ENCODE measurements at places on chromosomes 3 and 15.
A peak's percentile ranks its signal among the peaks of the same experiment; 100 is the strongest.

DNA sequence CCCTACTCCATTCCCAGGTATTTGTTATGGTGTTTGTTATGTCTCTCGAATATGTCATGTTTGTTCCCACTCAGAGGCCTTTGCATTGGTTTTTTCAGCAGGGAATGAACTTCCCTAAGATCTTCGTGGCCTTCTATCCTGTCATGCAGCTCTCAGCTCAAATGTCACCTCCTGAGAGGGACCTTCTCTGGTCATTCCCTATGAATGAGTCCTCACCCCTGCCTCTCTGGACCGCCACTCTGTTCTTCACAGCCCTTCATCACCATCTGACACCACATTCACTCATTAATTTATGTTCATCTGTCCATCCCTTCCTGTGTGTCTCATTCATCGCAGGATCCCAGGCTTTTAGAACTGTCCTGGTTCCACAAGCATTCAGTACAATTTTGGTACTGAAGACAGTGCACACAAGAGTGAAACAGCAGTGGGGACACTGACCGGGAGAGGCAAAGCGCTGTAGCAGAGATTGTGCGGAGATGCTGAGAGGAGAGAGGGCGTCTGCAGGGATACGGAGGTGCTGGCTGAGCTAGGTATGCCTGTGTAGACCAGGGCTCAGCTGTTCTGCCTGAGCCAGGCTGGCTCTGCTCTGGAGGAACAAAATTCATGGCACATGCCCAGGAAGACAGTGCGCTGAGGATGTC lies 132.3 kb downstream of the CHCHD6 start:
- no peak for DNase-seq

DNA sequence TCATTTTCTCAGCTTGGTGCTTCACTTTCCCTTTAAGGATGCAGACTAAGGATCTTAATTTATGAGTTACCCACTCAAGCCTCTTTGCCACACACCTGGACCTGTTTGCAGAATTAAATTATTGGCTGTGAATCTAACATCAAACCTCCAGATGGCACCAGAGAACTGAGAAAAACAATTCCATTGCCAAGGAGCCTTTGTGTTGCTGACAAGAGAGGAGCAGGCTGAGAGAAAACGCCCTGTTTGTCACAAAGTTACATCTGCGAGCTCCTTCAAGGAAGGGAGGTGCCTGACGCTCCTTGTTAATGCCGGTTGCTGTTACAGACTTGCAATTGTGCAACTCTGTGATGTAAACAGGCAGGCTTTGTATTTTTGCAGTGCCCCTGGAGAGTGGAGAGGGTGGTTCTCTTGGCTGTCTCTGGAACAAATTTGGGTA lies 36.3 kb upstream of the TMC3 start:
- peak; percentile 31 for DNase-seq

- no peak for DNase-seq
These were observed 49.7 kb upstream of the UTS2B start for GRCh38 chr3:191380001-191380400.

DNA sequence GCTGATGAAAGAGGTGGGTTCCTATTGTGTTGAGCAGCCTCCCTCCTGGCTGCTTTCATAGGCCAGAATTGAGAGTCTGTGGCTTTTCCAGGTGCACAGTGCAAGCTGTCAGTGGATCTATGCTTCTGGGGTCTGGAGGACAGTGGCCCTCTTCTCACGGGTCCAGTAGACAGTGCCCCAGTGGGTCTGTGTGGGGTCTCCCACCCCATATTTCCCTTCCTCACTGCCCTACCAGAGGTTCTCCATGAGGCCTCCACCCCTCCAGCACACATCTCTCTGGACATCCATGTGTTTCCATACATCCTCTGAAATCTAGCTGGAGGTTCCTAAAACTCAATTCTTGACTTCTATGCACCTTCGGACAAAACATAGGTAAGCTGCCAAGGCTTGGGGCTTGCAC lies 201.2 kb downstream of the FAM43A start:
- DNase-seq, result no peak

DNA sequence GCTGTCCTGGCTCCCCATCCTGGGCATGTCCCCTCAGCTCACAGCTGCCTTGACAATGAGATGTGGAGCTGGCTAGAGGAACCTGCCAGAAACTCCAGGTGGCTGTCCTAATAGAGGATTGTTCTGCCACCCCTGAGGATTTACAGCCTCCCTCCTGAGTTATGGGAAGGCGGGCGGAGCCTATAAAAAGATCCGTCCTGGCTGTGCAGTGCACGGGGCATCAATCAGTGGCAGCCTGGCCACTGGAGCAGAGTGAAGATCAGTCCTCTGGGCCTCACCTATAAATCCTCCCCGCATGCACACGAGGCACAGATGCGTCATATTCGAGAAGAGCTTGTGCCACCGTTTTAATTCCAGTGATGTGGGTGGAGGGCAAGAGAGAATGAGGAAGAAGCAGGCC lies 90.0 kb downstream of the MEGF11 start:
- DNase-seq, result no peak

- DNase-seq, result no peak
These were observed 2.0 kb downstream of the NDUFB5 start for GRCh38 chr3:179606534-179607085.

DNA sequence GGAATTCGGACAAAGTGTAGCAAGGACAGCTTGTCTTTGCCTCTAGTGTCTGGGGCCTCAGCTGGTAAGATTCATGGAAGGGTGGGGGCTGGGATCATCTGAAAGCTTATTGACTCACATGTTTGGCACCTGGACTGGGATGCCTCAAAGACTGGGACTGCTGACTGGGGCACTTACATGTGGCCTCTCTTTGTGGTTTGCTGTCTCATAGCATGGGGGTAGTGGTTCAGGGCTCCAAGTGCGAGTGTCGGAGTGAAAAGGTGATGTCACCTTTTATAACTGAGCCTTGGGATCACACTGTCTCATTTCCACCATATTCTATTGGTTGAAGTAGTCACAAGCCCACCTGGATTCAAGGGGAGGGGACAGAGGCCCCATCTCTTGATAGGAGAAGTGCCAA lies 6.8 kb downstream of the MFSD1 start:
- no peak for DNase-seq

DNA sequence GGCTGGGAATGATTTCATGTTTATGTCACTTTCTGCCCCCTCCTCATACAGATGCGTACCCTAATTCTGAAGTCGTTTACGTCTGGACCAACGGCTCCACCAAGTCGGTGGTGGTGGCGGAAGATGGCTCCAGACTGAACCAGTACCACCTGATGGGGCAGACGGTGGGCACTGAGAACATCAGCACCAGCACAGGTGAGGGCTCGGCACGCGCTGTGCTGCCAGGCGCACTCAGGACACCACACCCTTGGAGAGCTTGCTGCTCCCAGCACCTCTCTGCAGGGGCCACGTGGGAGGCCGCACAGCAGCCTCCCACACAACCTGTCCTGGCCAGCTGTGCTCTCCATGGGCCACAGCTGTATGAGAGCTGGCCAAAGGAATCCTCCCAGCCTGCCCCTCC lies 33.8 kb upstream of the GABRG3 start:
- DNase-seq, result no peak

DNA sequence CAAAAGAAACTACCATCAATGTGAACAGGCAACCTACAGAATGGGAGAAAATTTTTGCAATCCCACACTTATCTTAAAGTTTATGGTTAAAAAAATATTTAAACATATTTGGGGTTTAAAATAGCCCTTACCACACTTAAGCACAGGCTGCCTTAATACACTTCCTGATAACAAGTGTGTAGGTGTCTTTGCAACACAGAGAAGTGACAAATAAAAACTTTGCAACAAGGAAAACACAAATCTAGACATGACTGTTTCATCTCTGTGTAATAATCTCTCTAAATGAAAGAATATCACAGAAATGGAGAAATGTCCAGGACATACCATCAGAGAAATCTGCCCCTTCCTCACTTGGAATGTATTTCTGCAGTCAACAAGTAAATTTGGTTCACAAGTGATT lies 464.1 kb upstream of the ARHGEF26 start:
- DNase-seq, result no peak

DNA sequence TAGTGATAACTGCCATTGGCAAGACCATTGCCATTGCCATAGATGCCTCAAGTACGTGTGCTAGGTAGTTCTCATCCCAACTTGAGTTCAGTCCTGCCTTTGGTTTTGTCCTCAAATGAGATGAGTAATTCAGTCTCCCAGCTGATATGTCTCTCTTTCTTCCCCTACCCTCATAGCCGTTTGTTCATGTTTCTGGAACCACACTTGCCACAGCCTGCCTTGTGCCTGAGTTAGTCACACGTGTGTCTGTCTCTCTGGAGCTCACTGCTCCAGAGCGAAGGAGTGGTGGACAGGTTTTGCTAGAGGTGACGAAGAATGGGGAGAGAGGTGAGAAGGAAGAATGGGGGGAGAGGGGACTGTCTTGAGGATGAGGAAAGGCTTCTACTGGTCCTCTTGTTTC lies 88.0 kb upstream of the IGF1R start:
- DNase-seq, result no peak

GRCh38 chr15:67091071-67091979 lies 25.9 kb downstream of the SMAD3 start:
- peak; percentile 88 for DNase-seq

DNA sequence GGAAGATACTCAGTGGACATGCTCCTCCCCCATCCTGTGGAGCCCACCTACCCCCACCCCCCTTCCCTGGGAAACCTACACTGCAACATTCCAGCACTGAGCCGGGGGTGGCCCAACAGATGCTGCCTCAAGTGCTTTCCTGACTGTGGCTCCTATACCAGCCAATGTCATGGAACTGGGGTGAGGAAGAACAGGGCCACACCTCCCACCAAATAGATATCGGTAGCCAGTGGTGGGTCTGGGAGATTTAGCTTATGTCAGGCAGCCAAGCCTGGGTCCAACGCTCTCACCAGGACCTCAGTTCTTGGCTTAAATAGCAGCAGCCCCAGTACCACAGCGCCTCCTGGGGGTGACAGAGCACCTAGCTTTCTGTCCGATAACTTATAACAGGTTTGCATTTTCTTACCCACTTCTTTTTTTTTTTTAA lies 30.3 kb downstream of the CDC25A start:
- DNase-seq, result peak; percentile 34

- DNase-seq, result no peak
These were observed 7.6 kb downstream of the ICE2 start for GRCh38 chr15:60471314-60471713.

DNA sequence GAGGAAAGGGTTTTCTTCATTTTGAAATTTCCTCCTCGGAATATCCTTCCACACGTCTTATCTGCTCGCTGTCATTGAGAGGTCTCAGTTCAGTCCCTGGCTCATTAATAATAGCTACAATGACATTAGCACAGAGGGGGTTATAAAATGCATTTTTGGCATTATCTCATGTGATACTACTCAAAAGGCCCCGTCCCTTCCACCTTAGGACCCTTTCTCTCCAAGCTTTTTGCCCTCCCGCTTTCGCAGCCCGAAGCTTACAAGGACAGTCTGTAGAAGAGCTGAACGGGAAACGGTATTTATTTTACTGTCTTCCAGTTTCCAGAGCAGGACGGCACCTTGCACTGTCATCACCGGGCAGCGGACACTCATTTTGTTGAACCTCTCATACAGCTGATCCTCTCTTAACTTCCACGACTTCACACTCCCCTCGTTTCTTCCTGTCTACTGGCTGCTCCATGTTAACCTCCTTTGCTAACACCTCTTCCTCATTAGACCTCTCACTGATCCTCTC lies 5.6 kb upstream of the PLEKHO2 start:
- no peak for DNase-seq

DNA sequence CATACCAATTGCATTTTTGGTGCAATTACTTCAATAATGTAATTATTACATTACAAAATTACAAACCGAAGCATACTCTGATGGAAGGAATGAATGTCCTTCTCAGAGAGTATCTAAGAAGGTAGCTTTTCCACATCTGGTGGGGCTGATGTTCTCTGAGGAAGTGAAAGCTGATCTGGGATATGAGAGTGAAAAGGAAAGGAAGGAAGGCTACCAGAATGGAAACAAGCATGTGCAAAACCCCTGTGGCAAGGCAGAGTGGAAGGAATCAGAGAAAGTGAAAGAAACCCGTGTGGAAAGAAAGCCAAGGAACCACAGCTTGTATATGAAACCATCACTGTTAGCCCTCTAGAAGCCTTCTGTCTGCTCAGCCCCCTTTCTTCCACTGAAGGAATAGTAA lies 35.3 kb upstream of the GOLGA8A start:
- DNase-seq, result no peak

DNA sequence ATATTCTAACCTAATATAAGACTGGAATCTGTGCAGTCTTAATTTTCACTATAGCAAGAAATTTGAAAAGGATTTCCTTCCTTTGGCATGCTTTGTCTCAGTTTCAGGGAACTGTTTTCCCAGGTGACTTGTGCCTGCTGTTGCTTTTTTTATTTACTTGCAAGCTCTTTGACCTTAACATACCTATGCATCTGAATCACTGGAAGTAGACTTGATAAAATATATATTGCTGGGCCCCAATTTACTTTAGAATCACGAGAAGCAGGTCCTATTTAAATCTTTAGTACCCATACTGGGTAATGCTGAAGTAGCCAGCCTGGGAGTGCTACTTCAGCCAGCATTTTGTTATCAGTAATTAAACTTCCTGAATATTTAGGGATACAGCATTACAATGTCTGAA lies 257.9 kb upstream of the ALCAM start:
- no peak for DNase-seq

DNA sequence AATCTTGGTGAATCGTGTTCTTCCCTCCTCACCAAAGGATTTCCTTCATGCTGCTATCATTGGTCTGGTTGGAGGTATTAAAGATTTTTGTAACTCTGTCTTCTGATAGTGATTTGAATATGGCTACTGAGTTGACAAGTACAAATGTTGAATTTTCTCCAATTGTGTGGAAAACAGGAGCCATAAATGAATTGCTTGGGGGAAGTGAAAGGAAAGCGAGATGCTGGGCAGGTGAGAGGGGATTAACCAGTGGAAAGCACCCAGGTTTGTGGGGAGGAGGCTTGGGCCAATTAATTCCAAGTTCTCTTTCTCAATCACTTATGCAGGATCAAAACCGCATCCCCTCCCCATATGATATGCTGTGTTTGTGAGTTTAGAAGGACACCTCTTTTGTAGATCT lies 372.5 kb downstream of the IL20RB start:
- no peak for DNase-seq

GRCh38 chr3:4888913-4889846 lies 90.1 kb upstream of the BHLHE40 start:
- peak; percentile 66 for DNase-seq

GRCh38 chr3:124346487-124346886 lies 354.6 kb upstream of the ROPN1 start:
- no peak for DNase-seq

DNA sequence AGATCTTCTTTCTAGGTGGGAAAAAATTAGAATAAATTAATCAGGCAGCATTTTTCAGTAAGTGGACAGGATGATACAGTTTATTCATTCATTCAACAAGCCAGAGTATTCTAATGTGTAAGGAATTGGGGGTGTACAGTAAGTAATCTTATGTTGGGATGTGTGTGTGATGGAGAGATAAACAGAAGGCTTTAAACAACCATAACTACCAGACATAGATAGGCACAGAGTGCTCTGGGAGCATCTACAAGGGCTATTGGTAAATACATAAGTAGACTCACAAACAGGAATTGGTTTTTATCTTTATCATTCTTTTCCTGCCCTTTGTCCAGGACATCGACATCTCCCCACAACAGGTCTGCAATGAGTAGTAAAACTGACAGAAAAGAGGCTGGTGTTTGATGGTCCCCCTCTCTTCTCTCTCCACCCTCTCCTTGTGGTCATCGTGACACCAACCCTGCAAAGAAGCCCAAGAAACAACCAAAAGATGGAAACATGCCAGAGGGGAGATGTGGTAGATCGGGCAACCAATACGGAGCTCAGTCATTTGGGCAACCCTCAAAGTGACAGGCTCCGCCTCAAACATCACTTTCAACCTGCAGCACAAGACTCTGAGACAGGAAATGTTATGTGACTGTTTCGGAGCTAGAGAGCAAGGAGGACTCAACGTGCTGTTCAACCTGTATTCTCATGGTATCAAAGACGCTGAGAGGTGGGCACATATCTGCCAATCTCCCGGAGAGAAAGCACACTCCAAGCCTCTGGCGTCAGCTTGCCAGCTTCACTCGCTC lies 28.7 kb upstream of the B3GNT5 start:
- peak; percentile 62 for DNase-seq
